ENCODE measurements at places on chromosomes 2 and 18.

GRCh38 chr2:205352593-205352992 is 329.7 kb upstream of the NRP2 start:
- DNase-seq: no peak

DNA sequence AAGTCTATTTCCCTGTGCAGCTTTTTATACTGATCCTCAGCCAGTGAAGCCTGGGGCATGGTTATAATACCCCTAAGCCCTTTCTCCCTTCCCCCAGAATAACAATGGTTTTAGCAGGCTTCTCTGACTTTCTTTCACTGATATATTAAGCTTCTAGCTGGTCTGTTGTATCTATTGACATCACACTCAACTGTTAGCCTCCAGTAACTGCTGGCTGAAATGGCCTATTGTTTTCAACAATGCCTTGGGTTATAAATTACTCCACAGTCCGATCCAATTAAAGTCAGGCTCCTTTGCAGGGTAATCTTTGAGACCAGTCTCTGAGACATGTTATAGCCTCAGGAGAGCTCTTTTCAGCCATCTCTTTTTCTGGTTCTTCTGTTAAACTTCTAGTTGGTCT is 2.9 kb upstream of the SLC9A4 start:
- no peak for DNase-seq

DNA sequence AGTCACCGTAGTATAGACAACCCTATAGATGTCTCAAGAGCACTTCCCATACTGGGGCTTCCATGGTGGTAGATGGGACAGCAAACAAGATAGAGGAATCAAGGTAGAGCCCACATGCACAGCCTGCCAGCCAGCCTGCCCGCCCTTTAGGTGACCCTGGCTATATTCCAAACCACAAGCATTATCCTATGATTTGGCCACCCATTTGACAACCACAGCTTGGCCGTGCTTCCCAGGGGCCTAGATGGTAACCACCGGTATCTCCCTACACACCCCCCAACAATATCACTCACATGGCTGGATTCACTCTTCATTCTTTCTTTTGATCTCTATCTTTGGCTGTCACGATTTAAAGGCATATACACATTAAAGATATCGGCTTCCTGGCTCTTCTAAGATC is 85.3 kb downstream of the CDK15 start:
- DNase-seq: no peak

DNA sequence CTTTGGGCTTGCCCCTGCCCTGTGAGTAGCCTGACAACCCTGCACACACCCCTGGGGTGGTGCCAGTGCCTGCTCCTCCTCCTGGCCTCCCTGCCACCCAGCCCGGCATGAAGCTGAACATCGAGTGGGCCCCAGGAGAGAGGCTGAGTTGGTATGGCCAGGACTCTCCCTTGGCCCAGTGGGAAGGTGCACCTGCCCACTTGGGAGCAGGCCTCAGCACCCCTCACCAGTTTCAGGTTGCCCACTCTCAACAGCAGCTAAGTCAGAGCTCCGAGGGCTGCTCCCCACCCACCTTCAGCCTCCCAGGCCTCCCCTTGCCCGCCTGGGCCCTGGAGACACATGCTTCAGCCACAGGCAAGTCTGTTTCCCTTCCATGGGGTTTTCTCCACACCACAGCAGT is 203.1 kb downstream of the KLHL29 start:
- DNase-seq: no peak

DNA sequence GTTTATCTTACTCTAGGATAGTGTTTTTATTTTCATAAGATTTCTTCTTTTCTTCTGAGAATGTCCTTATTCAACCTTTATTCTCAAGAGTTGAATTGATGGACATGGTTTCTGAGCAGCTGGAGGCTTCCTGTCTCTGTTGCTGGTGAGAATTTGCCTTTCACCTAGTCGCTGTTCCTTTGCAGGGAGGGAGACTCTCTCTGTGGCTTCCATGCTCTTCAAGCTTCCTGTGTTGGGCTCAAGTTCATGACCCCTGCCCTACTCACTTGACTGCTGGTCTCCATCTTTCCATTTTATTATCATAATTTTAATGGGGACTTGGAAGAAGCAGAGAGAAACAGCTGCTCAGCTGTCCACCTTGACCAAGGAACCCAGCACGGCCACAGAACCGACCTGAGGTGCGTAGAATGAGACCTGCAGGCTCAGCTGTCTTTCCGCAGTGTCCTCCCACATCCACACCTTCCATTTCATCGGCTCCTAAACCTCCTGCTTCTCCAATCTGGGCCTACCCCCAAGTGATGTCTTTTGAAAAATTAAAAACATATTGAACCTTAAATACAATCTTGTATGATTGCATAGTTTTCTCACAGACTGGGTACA is 24.2 kb downstream of the TMEM18 start:
- no peak for DNase-seq

- no peak for DNase-seq
Measured at GRCh38 chr2:228282376-228282775, 100.9 kb upstream of the SPHKAP start.

- no peak for DNase-seq
Measured at GRCh38 chr2:204885747-204886146, 340.5 kb downstream of the PARD3B start.

All from stimulated activated CD4-positive, alpha-beta T cell treated with anti-CD3 and anti-CD28 coated beads, Interleukin-4, amount 100 ng/mL, for 4 hours (primary cell).